ENCODE measurements at places on chromosomes 3 and 15.
A peak's percentile ranks its signal among the peaks of the same experiment; 100 is the strongest.

DNA sequence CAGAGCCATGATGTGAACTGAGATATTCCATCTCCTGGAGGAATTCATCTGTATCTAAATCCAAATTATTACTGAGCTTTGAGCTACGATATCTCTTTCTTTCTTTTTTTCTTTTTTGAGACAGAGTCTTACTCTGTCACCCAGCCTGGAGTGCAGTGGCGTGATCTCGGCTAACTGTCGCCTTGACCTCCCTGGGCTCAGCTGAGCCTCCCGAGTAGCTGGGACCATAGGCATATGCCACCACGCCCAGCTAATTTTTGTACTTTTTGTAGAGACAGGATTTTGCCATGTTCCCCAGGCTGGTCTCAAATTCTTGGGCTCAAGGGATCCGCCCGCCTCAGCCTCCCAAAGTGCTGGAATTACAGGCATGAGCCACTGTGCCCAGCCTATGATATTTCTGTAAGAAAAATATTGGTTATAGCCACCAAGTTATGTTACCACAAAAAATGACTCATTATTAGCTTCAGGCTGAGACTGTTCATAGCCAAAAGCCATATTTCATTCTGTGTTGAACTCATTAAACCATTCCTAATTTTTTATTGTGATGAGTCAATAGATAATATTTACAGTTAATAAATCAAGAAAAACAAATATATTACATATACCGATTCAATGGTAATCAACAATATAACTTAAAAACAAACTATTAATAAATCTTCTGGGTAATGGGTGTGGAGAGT, 27.1 kb upstream of the SLC30A4 start:
- peak; percentile 81 for DNase-seq

DNA sequence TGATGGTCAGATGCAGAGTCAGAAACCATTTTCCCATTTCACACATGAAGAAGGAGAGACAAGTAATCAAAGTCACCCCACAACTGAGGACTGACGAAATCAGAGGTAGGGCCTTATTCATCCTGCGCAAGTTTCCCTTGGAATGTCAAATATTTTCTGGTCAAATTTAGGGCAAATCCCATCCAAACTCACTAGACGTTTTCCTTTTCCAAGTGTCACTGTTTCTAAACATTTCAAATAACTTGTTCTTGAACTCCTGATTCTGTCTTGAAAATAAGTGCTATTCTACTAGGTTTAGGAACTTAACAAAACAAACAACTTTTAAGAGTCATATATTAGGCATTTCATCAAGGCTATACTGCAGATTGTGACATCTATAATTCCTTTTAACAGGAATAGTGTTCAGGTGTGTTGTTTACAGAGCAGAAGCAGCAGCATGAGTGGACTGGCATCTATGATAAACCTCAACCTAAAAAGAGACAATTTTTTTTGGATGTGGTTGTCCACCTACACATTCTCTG, 40.7 kb downstream of the SUMF1 start:
- DNase-seq = no peak

GRCh38 chr3:125123451-125124305, 67.9 kb upstream of the HEG1 start:
- peak; percentile 65 for DNase-seq

DNA sequence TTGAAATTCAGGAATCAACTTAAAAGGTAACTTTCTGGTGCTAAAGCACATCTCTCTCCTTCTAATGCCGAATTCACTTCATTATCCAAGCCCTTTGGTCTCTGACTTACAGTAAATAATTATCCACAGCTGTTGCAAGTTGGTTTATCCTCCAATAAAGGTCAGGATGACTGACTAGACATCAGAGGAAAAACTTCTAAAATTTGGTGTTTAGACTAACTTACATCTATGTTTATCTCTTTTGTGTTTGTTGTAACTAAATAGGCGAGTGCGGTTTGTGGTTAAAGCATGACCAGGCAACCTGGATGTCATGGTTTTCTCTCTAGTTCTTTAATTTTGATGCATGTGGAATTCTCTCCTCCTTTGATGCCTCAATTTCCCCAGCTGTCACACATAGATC, 237.4 kb upstream of the LRTM1 start:
- DNase-seq = peak; percentile 41

- DNase-seq = no peak
These were observed 78.1 kb downstream of the LSM3 start for GRCh38 chr3:14256561-14257342.
